ENCODE measurements at places on chromosomes 6 and 20.

- DNase-seq: no peak
Observed at GRCh38 chr6:42758756-42759430, 13.0 kb upstream of the TBCC start.

- DNase-seq: no peak
Observed at GRCh38 chr6:168103050-168103830, 24.2 kb upstream of the FRMD1 start.

DNA sequence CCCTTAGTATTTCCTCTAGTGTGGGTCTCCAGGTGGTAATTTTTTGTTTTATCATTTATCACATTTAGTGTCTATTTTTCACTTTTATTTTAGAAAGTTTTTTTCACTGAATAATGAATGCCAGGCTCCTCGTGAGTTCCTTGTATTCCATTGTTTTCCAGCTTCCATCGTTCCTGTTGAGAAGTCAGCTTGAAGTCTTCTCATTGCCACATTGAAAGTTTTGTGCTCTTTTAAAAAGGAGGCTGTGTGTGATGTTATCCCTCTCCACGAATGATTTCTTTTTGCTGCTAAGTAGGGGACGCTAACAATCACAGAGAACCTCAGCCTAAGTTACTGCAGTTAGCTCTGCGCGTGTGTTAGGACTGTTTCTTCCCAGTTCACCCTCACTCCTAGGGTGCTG, 194.5 kb downstream of the TAF4 start:
- no peak for DNase-seq

DNA sequence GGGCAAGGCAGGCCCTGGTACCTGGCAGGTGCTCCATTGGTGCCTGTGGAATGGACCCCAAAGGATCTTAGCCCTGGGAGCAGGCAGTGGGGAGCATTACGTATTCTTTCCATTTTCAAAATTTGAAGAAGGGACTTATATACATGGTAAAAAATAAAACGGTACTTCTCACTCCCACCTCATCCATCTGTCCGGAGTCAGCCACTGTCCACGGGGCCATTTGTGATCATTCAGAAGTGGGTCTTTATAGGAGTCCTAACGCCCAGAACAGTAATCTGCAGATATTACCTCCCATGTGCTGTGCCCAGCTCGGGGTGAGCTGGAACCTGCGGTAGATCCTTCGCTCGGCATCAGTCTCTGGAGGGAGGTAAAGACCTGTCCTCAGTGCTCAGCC, 110.4 kb downstream of the SYCP2 start:
- peak; percentile 9 for DNase-seq

- peak; percentile 54 for DNase-seq
Observed at GRCh38 chr6:403659-404655, 12.4 kb downstream of the IRF4 start.

- no peak for DNase-seq
Observed at GRCh38 chr6:24903681-24904080, 32.1 kb downstream of the RIPOR2 start.

GRCh38 chr6:14434916-14435690, 317.5 kb downstream of the CD83 start:
- DNase-seq: no peak

- DNase-seq: no peak
Observed at GRCh38 chr6:40334496-40335270, 252.5 kb downstream of the LRFN2 start.

GRCh38 chr6:53103993-53104675, 38.9 kb downstream of the FBXO9 start:
- DNase-seq: no peak

DNA sequence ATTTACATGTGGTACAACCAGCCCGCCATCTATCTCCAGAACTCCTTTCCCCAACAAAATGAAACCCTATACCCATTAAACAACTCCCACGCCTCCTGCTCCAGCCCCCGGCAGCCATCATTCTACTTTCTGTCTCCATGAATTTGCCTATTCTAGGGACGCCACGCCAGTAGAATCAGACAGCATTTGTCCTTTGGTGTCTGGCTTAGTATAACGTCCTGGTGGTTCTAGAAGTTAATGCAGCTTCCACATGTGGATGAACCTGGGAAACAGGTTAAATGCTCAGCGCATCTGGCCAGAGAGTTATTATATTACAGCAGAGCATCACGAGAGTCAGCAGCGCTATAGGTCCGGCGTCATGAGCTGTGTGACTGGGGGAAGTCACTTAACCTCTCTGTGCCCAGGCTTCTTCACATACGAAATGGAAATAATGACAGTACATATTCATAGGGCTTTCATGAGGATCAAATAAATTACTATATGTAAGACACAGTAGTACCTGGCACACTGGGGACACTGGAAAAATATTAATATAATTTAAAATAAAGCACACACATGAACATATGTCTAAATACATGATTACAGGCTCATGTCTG, 178.7 kb upstream of the TAB2 start:
- DNase-seq: no peak

GRCh38 chr20:58482416-58482815, 32.8 kb downstream of the APCDD1L start:
- DNase-seq: no peak

- no peak for DNase-seq
Observed at GRCh38 chr20:43744966-43745730, 18.3 kb upstream of the GTSF1L start.

DNA sequence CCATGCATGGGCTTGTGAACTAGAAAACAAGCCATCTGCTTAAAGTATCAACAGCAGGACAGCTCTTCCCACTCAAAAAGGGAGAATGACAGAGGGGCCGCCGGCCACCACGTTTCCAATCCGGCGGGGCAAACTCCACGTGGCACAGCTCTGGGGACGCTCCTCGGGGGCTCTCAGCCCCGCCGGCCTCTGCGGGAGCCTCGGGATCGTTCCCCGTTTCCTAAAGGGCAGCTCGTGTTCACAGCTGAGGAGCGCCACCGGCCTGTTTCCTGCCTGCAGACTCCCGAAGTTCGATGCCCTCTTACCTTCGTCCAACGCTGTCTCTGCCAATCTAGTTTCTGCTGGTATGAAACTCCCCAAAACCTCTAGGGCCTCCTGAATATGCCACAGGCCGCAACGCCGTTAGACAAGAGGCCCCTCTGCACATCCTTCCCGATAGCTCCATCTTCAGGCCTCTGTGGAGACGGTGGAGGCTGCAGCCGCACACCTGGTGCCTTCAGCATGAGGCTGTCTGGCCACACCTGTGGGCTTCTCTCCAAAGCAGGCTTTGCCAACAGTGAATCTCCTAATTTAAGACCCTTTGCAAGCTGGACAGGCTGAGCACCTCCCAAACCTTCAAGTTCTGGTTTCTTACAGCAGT, 46.5 kb downstream of the KCNQ2 start:
- DNase-seq: no peak

DNA sequence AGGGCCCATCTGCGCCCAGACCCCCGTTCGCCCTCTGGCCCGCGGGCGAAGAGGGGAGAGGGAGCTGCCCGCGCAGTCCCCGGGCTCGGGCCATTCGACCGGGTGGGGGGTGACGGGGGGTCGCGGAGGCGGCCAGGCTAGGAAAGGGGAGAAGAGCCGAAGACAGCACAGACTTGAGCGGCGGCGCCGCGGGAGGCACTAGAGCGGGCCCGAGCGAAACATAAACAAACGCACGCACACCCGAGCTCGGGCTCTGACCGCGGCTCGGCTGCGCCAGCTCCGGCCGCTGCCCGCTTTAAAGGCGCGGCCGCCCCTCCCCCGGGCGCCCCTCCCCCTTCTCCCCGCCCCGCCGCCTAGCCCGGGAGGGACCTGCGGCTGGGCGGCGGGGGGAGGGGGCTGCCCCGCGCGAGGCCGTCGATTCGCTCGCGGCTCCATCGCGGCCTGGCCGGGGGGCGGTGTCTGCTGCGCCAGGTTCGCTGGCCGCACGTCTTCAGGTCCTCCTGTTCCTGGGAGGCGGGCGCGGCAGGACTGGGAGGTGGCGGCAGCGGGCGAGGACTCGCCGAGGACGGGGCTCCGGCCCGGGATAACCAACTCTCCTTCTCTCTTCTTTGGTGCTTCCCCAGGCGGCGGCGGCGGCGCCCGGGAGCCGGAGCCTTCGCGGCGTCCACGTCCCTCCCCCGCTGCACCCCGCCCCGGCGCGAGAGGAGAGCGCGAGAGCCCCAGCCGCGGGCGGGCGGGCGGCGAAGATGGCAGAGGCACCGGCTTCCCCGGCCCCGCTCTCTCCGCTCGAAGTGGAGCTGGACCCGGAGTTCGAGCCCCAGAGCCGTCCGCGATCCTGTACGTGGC, at the start of gene FOXO3:
Gene FOXO3 (plus strand): TSS at position 455 of the 846 bp plus-strand sequence. CDS start 292 bp downstream, at position 747.
- peak; percentile 63 for DNase-seq

DNA sequence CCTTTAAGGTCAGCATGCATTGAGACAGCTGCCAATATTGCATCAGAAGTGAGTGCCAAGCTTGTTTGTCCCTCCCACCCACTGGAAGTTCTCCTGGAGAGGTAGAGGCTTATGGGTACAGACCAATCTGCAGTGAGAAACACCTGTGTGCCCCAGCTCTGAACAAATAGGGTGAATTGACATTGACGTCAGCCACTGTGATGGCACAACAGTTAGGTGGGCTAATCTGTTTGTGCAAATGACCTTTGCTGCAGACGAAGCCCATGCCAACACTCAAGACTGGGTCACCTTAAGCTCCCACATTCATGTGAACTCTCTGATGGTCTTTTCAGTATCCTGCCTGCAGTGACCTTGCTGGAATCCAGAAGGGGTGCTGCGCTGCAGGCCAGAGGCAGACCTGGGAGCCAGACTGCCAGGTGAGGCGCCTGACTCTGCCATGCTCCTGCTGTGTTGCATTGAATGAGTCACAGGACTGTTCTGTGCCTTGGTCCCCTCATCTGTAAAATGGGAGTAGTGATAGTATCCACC, 99.9 kb downstream of the ALDH8A1 start:
- no peak for DNase-seq

DNA sequence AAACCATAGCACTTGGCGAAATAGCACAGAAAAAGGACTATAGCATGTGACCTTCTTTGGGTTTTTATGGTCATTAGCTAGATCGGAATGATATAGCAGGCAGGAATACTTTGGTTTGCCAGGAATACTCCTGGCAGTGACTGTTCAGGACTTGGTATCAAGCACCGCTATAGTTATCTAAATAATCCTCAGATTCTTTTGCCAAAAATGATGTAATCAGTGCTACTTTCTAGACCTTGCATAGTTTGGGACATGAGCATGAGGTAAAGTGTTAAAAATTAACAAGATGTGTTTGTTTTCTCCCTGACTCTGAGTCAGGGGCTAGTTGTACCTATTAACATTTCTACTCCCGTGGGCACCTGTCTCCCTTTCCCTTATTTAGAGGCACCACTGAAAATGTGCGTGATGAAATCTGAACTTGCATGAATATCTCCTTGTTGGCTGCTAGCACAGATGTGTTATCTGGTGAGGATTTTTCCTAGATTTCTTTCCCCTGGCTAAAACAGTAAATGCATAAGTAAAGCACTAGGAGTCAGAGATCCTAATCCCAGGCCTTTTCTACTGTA, 511.0 kb downstream of the CDKAL1 start:
- no peak for DNase-seq

GRCh38 chr20:4013041-4013440, 2.3 kb downstream of the RNF24 start:
- no peak for DNase-seq

DNA sequence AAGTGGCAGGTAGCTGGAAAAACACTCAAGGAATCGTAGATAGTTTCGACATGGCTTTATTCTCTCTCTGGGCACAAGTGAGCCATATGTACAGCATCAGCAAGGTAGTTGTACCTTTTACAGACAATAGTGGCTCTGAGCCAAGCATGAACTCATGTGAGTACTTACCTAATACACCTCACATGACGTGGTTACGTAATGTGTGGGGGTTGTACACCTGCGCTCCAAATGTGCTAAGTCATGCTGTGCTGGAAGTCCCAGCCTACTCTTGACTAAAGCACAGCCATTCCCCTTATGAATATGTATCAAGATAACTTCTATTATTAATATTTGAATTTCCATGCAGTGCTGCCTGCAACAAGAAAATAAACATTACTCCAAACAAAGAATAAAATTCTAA, 78.8 kb upstream of the HMGN3 start:
- no peak for DNase-seq

GRCh38 chr6:71181565-71181964, 107.0 kb upstream of the OGFRL1 start:
- no peak for DNase-seq

GRCh38 chr6:66086532-66086931, 379.5 kb upstream of the EYS start:
- DNase-seq: no peak

GRCh38 chr6:37635319-37635718, 62.4 kb downstream of the MDGA1 start:
- no peak for DNase-seq

GRCh38 chr6:17536586-17536985, 63.5 kb upstream of the FAM8A1 start:
- DNase-seq: no peak

DNA sequence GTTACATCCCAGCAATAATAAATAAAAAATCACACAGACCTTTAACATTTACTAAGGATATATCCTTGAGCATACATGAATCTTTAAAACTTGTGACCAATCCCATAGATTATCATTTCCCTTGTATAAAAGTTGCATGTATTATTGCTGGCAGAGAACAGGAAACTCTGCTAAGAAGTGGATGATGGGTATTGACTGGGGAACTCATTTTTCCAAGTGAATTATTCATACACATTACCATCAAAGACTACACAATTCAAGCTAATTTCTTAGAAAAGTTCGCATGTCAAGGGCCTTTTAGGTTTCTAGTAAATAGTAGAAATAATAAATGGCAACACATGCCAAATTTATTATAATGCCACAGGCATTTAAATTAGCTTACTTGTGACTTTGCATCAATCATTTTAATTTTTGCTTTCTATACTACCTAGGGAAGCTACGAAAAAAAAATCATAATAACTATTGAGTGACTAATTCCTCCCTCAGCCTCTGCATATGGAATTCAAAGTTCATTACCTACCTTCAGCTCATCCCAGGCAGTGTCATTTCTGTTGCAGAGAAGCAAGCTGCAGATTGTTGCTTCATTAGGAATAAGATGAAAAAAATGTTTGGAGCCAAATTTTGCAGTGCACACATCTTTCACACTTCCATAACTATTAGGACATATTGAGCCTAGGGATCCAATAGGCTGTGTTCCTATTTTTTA, 25.8 kb downstream of the MKKS start:
- DNase-seq: no peak

DNA sequence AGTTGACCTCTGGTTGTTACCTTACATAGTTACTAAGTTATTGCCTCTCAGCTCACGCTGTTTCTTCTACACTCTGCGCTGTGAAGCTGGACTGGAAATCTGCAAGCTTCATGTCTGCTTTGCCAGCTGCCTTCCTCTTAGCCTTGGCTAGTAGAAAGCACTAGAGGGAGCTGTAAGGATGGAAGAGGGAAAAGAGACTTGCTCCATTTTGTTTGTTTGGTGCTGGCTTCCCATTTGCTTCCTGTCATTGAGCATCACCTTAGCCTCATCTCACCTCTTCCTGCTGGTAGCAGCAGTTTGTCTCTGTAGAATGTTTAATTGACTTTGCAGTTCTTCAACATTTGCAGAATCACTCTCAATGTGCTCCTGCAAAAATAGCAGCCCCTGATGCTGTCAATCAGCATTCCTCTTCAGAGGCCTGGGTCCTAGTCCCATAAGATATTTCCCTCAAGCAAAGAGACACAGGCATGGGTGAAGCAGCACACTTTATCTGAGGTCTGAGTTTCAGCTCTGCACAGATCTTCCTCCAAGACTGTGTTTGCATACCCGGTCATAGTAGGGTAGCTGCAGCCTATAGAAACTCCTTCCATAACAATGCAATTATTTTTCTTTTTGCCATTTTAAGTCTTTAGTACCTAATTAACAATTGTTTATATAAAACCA, 302.2 kb upstream of the EPHA7 start:
- DNase-seq: no peak

Data from activated CD4-positive, alpha-beta memory T cell treated with anti-CD3 and anti-CD28 coated beads, Interleukin-2, amount 10 ng/mL, durations not matched to agents 7 days and 5 days (primary cell).